Stimulated activated CD8-positive, alpha-beta memory T cell treated with anti-CD3 and anti-CD28 coated beads, Interleukin-4, amount 100 ng/mL, for 4 hours (primary cell): ENCODE measurements at places on chromosomes 1 and 21.

GRCh38 chr1:248821101-248821500 lies 4.6 kb downstream of the SH3BP5L start:
- DNase-seq = no peak

- no peak for DNase-seq
Observed at GRCh38 chr1:151147665-151148064, 1.2 kb upstream of the SEMA6C start.

DNA sequence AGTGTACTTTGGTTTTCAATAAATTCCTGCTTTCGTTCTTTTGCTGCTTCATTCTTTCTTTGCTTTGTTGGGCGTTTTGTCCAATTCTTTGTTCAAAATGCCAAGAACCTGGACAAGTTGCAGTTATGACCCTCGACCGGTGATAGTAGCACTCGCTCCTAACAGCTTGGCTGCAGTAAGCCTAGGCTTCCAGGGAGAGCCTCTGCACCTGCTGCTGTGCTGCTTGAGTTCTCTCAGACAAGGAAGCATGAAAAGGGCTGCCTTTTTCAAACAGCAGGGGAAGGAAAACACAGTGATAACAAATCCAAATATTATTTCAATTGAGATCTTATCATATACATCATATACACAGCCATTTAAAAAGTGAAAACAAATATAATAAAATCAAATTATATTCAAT lies 12.8 kb upstream of the RIPK4 start:
- DNase-seq = no peak

- DNase-seq = no peak
Observed at GRCh38 chr1:170407581-170407980, 124.4 kb upstream of the GORAB start.

DNA sequence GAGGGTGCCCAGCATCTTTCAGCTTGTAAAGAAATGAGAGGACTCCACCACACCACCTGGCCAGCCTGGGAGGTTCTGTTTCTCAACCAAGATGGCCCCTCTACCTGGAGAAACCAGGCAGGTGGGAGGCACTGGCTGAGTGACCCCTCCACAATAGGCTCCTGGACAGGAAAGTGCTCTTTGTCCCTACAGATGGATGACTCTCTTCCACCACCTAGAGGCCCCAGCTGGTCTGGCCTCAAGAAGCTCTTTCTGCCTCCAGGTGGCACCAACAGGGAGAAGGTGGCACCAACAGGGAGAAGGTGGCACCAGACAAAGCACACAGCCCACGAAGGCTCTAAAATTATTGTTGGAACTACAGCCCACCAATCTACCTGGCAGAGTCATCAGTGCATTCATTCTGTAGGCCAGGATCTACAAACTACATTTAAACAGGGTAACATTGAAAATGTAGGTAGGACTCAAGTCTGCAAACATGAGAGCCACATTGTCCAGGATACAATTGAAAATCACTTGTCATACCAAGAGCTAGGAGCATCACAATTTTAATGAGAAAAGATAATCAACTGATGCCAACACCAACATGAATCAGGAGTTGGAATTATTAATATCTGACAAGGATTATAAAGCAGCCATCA lies 14.4 kb downstream of the TMPRSS3 start:
- DNase-seq = no peak

- DNase-seq = no peak
Observed at GRCh38 chr1:225908773-225909172, 15.3 kb downstream of the PYCR2 start.

GRCh38 chr1:179089827-179090482 lies 8.1 kb downstream of the TOR3A start:
- DNase-seq = no peak

DNA sequence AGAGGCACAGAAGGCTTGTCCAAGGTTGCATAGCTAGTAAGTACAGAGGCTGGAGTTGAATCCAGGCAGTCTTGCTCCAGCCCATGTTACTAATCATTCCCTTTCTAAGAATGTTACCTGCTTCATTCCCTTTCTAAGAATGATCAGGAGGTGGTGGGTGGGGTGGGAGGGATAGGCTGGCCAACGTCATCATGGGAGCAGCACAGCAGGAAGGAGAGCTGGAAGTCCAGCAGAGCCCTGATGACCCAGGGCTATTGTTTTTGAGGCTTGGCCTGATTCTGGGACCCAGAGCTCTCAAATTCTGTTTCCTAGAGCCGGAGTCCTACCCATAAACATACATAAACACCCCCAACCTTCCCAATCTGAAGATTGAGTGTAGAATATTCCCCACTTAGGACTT lies 11.8 kb upstream of the CSF1 start:
- no peak for DNase-seq

- no peak for DNase-seq
Observed at GRCh38 chr1:5915587-5916571, 76.3 kb downstream of the NPHP4 start.

- no peak for DNase-seq
Observed at GRCh38 chr1:229839800-229840199, 213.8 kb downstream of the URB2 start.

DNA sequence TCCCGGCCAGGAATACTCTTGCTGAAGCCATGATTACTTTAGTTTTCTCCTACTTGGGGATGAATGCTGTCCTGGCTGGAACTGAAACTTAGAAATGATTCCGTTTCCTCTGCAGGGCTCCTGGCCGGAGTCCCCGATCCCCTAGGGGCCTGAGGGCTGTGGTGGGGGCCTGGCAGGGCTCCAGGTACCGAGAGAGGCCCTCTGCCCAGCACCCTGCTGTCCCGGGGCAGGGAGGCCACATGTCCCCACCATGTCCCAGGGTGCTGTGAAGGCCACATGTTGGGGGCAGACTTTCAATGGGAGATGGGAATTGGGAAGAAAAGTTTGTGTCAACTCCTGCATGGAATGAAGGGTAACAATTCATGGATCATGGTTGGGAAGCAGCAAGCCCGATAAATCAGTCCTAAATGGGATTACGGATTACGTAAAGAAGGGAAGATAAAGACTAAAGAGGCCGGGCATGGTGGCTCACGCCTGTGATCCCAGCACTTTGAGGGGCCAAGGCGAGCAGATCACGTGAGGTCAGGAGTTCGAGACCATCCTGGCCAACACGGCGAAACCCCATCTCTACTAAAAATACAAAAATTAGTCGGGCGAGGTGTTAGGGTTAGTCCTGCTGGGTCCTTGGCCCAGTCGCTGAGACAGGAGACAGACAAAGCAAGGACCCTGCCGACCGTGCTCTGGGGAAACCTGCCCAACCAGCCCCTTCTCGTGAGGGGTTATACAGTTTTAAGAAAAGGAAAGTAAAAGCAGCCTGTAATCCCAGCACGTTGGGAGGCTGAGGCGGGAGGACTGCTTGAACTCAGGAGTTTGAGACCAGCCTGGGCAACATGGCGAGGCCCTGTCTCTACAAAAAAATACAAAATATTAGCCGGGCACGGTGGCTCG lies 37.6 kb downstream of the MORN1 start:
- no peak for DNase-seq

GRCh38 chr1:59026472-59026948 lies 242.7 kb upstream of the JUN start:
- DNase-seq = no peak

GRCh38 chr1:236522937-236523703 lies 662 bp upstream of the LGALS8 start:
- no peak for DNase-seq

- DNase-seq = no peak
Observed at GRCh38 chr1:186155594-186155993, 219.5 kb downstream of the TPR start.

GRCh38 chr1:209586221-209586740 lies 2.8 kb downstream of the CAMK1G start:
- no peak for DNase-seq

DNA sequence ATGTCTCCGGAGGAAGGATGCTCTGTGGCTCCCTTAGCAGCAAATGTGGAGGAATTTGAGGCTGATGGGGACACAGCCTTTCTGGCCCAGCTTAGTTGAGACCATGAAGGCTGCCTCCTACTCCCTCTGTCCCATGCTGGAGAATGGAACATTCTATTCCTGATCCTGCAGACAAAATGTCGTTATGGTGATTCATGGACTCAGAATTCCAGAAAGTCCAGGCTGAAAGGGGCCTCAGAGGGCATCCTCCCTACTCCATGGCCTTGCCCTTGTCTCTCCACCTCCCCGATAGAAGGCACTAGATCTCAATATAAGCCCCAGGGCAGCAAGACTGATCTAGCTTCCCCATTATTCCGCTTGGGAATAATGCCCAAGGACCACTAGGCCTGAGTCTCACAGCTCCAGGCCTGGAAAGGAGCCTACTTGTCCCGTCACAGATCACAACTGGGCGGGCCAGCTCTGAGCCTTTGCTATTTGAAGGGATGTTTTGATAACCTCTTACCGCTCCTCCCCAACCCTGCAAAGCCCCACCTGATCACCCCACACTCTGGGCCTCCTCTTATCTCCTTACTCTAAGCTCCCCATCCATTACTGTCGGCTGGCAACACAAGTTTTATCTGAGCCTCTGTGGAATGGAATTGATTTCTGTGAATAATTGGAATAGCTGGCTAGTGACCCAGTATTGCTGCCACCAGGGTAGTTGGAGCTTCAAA lies 52.8 kb upstream of the TRABD2B start:
- no peak for DNase-seq

DNA sequence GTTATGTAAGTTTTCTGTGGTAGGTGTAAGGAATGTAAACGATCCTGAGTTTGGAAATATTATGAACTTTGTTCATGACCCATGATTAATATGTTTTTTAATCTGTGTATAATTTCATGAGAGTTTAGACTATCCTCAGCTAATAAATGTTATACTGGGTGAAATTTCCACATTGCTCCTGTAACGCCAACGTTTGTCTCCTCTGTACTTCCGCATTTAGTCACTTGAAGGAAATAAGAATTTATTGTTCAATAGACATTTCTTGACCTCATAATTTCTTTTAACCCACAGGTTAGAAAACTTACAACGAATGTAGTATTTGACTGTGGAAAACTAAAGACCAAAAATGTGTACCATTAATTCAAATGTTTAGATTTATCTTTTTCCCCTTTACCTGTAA lies 876 bp downstream of the KCNJ15 start:
- DNase-seq = no peak

GRCh38 chr1:109578947-109579443 lies 30.6 kb downstream of the GNAI3 start:
- no peak for DNase-seq

GRCh38 chr1:33001282-33001681 lies 35.4 kb downstream of the AK2 start:
- DNase-seq = no peak

DNA sequence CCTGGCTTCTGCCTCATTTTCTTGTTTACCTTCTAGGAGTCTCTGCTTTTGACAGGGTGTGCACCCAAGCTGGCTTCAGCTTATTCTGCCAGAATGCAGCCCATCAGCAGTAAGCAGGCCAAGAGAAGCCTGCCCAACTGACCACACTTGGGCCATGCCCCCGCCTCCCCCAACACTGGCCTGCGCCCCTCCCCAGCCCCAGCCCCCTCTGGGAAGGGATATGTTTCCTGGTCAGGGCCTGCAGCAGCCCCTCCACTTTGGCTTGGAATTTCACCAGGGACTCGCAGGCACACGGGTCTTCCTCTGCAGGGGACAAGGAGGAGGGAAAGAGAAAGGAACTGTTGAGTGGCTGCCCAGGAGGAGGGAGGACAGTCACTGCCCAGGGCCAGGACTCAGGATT lies 9.4 kb downstream of the MATN1 start:
- DNase-seq = no peak

DNA sequence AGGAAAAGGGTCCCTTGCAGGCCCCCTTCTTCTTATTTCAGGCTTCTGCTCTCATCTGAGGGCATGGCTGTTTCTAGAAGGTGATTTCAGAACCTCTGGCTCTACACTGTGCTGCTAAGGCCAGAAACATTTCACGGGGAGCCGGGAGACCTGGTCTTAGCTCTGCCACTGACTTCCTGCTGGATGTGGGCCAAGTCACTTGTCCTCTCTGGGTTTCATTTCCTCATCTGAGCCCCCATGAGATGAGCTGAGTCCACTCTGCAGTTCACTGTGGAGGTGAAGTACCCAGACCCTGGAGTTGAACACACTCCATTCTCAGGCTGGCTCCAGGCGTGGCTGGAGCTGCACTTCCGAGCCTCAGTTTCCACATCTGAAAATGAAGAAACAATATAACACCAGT lies 2.1 kb downstream of the PADI1 start:
- no peak for DNase-seq

GRCh38 chr1:1206376-1206965 lies at the start of gene TNFRSF18:
TNFRSF18 (minus strand) TSS chr1:1206592; CDS start chr1:1206571, 21 bp downstream.
- DNase-seq = no peak
